ENCODE measurements at places on chromosomes 6 and 20.

- no peak for DNase-seq
These were observed 13.9 kb upstream of the TNFRSF6B start for GRCh38 chr20:63682384-63683139.

GRCh38 chr6:101516578-101516977 lies 123.1 kb downstream of the GRIK2 start:
- DNase-seq = no peak

GRCh38 chr6:129672881-129673631 lies 36.9 kb downstream of the ARHGAP18 start:
- DNase-seq = no peak

DNA sequence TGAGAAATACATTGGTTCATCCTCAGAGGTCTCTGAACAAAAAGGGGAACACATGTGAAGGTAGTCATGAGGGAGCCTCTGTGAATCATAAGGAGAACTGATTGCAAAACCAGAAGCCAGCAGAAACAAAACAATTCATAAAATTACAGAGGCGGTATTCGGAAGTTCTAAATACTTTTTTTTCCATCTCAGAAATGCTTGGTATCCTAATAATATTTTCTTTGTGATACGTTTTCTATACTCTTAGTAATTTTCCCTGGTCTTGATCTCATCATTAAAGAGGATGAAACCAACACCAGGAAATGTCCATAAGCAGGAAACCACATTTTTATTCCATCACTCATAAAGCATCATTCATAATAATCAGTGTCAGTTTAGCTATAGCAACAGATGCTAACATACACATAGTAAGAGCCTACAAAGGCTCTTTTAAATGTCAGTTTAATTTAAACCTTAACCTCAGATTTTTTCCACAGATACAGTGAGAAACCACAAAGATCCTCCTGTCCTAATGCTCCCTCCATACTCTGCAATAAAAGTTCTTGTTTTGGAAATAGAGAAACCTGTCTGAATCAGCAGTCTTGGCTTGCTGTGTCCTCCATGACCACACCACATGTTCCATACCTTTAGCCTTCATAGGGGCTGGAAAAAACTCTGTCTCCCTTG lies 29.2 kb downstream of the SGK1 start:
- no peak for DNase-seq

DNA sequence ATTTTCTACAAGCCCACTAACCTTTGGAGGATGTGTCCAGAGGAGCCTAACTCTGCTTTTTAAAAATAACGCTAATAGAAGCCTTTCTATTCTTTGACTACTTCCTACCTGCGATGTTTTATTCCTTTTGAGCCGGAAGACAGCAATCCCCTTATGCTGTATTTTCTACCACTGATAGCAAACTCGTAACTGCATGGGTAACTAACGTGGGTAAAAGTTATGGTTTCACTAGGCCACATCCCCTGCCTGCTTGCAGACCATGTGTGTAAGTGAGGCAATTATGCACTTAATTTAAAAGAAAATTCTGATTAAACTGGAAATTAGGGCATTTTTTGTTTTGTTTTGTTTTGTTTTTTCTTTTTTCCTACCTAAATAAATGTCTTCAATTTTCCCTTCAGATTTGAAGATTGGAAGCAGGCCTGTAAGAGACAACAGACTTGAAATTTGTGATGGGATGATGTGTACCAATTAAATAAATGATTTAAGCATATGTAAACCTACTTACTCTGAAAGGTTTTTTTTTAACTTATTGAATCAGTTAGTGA lies 931 bp downstream of the UFL1 start:
- no peak for DNase-seq

DNA sequence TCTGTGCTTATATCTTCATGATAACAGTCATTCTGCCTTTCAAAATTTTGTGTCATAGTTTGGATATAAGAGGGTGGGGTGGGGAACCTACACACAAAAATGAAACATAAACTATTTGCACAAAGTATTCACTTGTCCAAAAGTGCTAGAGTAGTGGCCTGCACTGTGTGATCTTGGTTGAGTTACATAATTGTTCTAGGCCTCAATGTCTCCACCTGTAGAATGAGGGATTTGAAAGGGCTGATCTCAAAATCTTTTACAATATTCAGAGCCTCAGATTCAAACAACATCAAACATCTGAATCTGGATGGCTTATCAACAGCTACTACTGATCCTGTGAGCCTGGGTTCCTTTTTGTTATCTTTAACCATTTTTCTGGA lies 64.3 kb upstream of the TMEM30A start:
- DNase-seq = no peak

DNA sequence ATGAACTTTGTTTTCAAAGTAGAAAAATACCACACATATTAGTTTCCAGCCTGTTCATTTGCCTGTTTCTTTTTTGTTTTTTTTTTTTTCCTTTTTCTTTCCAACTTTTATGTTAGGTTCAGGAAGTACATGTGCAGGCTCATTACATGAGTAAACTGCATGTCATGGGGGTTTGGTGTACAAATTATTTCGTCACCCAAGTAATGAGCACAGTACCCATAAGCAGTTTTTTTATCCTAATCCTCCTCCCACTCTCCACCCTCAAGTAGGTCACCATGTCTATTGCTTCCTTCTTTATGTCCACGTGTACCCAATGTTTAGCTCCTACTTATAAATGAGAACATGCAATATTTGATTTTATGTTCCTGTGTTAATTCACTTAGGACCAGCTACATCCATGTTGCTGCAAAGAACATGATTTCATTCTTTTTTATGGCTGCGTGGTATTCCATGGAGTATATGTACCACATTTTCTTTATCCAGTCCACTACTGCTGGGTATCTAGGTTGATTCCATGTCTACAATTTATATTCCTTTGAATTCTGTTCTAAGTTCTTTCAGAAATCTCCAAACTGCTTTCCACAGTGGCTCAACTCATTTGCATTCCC lies 31.8 kb downstream of the SNX14 start:
- DNase-seq = no peak

DNA sequence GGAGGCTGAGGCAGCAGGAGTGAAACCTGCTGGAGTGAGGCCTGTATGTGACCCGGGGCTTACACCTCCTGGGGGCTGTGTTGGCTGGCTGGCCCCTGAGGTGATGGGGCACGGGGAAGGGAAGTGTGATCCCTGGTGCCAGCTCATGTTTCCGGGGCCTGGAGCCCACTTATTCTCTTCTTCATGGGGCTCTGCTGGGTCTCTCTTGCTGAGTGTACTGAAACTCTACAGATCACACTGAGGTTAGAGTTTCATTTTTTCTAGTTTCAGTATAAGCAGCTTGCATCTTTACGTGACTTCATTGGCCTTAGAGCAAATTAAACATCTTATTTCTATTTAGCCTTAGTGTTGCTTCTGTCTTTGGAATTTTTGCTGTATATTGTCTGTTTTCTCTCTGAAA lies 96.2 kb downstream of the ANKS1A start:
- no peak for DNase-seq

GRCh38 chr20:64074963-64075362 lies 4.4 kb downstream of the RGS19 start:
- no peak for DNase-seq

- DNase-seq = no peak
These were observed 426.4 kb downstream of the PREX1 start for GRCh38 chr20:48401359-48401758.

DNA sequence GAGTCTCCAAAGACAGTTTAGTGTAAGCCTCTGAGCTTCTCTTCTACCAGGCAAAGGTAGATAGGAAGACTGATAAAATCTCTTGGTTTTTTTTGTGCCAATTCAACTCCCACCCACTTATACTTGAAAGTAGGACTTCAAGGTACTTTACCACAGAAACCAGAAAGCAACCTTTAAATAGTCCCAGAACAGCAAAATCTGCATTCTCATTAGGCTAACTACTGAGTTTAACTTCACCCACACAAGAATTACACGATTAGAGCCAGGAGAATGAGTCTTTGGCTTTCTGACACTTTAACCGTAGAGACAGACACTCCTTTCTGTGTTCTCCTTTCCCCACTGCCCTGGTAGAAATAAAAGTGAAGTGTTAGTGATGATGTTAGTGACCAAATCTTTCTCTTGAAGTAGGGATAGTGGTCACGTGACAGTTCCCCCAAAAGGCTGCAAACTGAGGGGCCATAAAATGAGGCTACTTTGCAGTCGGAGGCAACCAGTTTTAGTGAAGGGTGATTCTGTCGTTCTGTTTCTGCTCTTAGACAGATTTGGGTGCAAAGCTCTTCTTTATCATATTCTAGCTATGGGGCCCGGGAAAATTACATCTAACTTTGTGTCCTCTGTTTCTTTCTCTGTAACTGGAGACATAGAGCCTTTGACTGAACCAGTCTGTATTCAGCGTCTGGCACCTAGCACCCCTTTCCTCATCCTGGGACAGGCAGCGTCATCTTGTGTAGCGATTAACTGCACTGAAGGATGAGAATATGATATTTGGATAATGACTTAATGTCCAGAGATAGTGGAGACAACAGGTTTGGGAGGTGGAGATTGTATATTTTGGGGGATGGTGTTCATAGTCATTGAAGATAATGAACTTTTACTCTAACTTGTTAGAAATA lies 206.4 kb upstream of the CITED2 start:
- no peak for DNase-seq

GRCh38 chr6:139378226-139378625 lies 3.8 kb upstream of the CITED2 start:
- DNase-seq = no peak

GRCh38 chr6:83536647-83537589 lies 24.6 kb downstream of the PRSS35 start:
- DNase-seq = no peak

- DNase-seq = no peak
These were observed 55.6 kb downstream of the PTPRK start for GRCh38 chr6:128464790-128465189.

DNA sequence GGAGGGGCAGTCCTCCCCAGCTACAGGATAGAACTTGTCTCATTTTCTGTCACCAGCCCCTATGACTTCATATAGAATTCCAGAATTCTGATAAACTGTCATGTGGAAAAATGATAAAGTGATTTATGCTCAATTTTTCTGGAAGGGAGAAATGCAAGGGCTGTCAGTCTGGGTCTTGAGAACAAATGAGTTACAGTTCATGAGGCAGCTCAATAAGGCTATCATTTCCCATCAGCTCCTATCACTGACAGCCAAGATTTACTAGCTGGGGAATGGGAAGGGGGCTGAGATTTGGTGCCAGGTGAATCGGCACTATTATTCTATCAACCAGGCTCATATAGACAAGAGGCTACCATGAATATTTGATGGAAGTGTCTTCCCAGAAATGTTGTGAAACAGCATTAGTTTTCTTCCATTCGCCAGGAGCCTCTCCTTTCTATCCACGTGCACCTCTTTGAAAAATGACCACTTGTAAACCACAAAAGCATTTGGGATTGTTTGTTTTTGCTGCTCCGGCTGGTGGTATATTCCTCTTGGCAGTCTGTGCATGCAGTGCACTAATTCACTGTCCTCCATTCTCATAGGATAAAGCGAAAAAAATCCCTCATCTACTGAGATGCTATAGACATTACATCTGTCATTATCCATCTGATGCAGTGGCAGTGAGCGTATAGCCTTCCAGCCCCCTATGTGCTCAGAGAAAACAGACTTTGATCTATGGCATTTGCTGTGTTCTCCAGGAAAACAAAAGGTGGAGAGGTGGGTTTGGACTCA lies 528.7 kb upstream of the RNF217 start:
- DNase-seq = peak; percentile 27

GRCh38 chr6:10315658-10316372 lies 99.1 kb downstream of the TFAP2A start:
- DNase-seq = no peak

DNA sequence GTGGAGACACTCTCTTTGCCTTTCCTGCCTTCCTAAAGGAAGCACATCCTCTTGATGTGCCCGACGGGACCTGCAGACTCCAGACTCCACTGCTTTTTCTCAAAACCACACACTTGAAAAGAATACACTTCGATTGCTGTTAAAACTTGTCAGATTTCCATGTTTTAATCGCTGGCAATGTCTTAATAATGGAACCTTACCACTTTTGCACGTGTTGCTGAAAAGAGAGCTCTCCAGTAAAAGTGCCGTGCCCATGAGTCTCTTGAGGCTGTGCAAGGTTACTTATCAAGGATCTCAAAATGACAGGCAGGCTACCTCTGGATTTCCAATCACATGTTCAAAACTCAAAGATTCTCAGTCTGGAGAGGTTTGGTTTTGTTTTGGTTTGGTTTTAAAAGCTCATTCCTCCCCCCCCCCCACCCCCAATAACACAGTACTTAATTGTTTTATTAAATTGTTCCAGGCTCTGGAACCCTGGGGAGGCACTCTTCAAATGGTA lies 12.0 kb upstream of the TFAP2A start:
- DNase-seq = no peak

GRCh38 chr6:449486-450419 lies 58.2 kb downstream of the IRF4 start:
- no peak for DNase-seq

GRCh38 chr20:63686492-63687321 lies 9.7 kb upstream of the TNFRSF6B start:
- DNase-seq = no peak

DNA sequence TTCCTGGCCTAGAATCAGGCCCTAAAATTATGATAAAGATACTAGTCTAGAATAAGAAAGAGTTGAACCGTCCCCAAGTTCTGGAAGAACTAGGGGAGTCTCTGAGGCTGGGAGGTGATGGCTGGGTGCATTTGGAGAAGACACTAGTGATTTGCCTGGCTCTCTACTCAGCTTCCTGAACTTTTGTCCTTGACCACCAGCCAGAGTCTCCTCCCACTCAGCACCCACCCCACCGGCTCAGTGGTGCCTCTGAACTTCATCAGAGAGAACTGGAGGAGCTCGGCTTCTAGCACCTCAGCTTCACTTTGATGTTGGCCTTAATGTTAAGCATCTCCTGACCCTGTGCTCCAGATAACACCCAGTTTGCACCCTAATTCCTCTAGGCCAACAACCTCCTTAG lies 73.0 kb downstream of the PERP start:
- no peak for DNase-seq

- DNase-seq = no peak
These were observed 1003.3 kb upstream of the MAP3K7 start for GRCh38 chr6:91590191-91590590.

DNA sequence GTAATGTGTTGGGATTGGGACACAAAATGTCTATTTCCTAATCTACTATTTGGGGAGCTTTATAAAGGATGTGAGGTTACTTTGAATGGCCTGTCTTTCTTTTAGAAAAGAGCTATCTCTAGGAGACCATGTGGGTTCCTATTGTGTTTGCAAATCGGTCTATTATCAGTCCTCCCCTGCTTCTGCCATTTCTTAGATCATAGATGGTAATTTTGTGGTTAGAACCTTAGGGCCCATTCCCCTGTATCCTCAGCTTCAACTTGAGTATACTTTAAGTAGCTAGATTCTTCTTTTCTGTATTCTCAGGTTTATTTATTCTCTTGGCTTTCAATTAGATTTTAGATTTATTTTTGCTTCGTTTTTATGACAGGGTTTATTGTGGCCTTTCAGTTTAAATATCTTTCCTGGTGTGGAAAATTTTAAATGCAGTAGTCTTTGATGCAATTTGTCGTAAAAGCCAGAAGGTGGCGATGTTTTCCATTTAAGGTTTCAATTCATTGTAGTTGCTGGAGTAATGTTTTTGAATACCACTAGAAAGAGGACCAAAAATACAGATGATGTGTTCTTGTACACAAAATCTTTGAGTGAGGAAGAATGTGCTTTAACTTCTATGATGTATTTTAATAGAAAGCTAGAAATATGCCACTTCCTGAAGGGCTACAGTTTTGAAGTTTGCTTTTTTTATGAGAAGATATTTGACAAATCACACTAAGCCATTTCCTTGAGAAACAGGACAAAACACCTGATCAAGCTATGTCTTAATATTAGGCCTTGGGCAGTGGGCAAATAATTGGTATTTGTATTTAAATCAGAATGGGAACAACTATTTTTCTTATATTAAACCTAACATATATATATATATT lies 20.3 kb downstream of the TBPL1 start:
- peak; percentile 42 for DNase-seq
